ENCODE measurements at places on chromosomes 1 and 21.

DNA sequence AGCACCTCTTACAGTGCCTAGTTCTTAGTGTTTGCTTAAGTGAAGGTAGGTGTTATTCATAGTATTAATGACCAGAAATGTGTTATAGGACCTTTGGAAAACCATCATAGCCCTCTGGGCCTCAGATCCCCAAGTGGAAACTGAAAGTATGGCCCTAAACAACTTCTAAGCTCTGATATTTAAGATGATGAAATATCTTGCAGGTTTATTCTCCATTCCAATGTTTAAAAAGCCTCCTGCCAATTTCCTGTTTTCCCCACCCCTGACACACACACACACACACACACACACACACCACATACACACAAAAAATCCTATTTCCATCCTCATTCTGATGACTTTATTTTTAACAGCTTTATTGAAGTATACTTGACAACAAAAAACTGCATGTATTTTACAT lies 108.2 kb downstream of the DIRAS3 start:
- no peak for DNase-seq

GRCh38 chr1:32001863-32002262 lies 11.8 kb upstream of the KHDRBS1 start:
- DNase-seq: no peak

DNA sequence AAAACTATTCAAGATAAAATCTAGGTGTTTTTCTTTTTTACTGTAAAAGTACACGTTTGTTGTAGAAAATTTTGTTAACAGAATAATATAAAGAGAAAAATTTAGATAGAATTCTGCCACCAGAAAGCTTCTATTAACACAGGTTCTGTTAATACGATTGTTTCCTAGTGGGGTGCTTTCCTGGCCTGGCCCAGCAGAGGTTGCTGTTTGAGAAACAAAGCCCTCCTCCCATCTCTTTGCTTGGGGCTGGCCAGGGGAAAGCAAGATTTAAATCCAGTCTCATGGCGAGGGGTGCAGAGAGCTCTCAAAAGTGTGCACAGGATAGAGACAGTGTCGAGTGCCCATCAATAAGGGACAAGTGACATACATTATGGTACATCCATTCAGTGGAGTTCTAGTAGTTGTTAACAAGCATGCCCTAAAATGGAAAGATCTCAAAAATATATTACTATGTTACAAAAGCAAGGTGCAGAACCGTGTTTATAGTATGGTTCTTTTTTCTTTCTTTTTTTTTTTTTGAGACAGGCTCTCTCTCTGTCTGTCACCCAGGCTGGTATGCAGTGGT lies 14.6 kb upstream of the ACBD3 start:
- DNase-seq: no peak

GRCh38 chr1:75796376-75797272 lies at the start of gene MSH4:
Gene MSH4 (plus strand): TSS chr1:75796882. CDS start chr1:75796986, 104 bp downstream.
- DNase-seq: no peak

GRCh38 chr1:45913183-45913683 lies 109.8 kb downstream of the MAST2 start:
- no peak for DNase-seq

DNA sequence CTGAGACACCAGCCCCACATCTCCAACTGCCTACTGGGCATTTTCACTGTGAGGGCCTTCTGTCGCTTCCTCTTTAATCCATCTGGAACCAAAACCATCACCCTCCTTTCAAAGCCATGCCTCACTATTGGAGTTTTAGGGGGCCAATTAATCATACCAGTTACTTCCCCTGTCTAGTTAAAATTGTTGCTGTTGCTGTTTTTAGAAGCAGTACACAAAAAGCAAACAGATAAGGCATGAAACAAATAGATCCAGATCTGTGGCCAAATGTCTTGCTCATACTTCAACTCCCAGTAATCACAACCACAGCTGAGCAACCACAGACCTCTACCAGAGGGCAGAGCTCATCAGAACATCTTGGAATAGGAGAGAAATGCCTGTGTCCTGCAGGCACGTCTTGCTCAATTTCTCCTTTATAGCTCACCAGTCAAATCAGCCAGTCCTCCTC lies 133.8 kb upstream of the C1orf105 start:
- DNase-seq: no peak

- no peak for DNase-seq
These were observed 14.3 kb downstream of the TTLL10 start for GRCh38 chr1:1187938-1188337.

DNA sequence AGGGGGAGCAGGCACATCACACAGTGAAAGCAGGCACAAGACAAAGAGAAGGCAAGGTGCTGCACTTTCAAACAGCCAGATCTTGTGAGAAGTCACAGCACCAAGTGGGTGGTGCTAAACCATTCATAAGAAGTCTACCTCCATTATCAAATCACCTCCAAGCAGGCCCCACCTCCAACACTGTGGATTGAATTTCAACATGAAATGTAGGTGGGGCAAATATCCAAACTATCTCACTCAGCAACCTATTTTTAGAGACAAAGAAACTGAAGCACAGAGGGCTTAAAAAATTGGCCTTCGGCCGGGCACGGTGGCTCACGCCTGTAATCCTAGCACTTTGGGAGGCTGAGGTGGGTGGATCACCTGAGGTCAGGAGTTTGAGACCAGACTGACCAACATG lies 90.4 kb downstream of the UBE2U start:
- DNase-seq: no peak

DNA sequence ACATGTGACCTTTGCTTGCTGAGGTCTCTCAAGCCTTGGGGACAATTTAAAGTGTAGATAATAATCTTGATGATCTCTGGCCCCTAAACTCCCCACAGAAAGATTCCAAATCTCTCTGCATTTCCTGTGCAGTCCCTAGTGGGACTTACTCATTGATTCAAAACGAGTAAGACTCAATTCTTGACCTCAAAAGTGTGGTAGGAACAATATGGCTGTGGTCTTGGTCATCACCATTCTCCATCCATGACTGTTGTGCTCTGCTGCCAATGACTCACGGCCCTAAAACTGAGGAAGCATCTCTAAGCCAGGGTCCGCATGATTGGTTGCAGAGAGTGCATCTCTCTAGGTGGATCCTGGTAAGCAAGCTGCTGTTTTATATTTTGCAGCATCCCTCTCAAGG lies 268.0 kb downstream of the PTGER3 start:
- no peak for DNase-seq

GRCh38 chr1:156627313-156627880 lies 8.2 kb downstream of the HAPLN2 start:
- no peak for DNase-seq

GRCh38 chr1:86714159-86714558 lies 9.8 kb downstream of the SH3GLB1 start:
- DNase-seq: no peak

DNA sequence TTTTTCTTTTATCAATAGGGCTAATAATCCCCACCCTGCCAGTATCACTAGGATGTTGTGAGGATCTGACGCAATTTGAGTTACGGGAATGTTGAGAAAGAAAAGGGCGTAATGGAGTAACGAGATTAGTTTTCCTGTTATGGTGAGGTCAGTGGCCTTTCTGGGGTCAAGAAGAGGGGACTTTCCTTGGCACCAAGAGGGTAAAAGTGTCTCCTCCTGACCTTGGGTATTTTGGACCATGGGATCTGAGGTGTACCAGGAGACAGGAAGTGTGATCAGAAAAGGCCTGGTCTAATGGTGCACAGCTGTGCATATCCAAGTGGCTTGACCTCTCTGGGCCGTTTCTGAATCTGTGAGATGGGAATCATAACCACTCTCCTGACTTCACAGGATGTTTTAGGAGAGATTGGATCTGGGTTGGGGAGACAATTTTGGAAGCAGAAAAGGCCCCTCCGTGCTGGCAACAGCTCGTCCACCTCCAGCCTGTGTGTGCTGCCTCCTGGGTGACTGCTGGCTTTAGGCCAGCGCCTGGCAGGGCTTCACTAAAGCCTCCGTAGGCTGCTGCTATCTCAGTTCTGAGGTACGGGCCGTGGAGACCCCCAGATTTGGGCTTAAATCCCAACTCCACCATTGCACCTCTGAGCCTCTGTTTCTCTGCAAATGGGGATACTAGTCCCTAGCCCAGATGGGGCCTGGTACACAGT lies 37.1 kb downstream of the ALPL start:
- DNase-seq: no peak

- no peak for DNase-seq
These were observed 1.6 kb downstream of the CD53 start for GRCh38 chr1:110874324-110875215.

DNA sequence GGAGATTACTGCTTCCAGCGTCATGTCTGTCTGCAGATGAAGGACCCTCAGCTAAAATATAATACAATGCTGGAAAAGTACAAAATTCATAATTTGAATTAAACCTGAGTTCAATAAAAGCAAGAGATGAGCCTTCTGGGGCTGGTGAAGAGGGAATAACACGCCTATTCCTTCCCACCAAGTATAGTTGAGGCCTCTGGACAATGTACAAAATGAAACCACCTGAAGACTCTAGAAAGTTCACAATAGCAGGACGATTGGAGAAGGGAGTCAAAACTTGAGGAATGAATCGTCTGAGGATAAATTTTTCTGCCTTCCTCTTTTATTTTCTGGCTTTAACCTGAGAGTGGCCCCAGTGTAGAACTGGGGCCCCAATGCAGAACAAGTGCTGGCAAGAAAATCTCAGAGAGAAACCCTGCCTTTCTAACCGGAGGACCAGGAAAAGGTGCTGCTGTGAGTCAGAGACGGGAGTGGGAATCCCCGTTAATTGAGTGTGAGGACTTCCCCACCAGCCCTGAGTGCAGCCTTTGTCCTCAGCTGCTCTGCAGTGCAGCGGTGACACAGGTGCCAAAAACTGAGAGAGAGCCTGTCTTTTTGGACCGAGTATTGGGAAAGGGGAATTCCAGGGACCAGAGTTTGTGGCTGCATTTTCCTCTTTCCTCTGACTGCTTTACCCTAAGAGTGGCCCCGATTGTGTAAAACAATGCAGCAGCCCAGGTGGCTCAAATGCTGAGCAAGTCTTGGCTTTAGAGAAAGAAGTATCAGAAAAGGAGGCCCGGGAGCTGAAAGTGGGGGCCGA lies 264.9 kb downstream of the DYRK1A start:
- DNase-seq: no peak

GRCh38 chr1:20445956-20446355 lies 40.1 kb downstream of the CAMK2N1 start:
- DNase-seq: no peak

- no peak for DNase-seq
These were observed 216.4 kb downstream of the VAV3 start for GRCh38 chr1:107748531-107748930.

DNA sequence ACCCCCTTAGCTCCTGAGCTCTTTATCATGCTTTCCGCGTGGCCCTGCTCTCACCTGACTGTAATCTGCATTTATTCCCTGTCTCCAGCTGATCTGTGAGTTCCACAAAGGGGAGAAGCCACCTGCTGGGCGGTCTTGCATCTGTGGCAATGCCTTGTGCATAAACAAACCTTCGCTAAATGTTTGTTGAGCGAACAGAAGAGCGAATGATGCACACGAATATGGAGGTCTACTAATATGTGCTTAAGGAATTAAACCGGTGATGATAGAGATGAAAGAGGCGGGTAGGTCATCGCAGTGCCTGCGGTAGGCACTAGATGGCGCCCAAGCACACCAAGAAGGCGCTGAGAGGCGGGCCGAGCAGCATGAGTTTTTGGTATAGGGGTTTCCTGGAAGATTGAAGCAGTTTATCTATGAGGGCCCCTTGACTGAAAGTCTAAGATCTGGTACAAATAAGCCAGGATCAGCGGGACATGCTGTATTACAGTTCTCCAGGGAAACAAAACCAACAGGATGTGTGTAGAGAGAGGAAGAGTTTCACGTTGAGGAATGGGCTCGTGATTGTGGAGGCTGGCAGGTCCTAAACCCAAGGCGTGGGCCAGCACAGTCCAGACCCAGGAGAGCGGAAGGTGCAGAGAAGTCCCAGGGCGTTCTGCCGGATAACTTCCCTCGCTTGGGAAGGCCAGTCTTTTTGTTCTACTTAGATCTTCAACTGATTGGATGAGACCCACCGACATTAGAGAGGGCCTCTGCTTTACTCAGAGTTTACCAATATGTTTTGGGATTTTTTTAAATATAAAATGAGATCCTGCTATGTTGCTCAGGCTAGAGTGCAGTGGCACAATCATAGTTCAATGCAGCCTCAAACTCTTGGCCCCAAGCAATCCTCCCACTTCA lies 34.7 kb downstream of the TOMM20 start:
- peak; percentile 23 for DNase-seq

- DNase-seq: peak; percentile 18
These were observed 16.4 kb downstream of the KCNA10 start for GRCh38 chr1:110502402-110503151.

- no peak for DNase-seq
These were observed 198.3 kb downstream of the CYYR1 start for GRCh38 chr21:26374817-26375216.

DNA sequence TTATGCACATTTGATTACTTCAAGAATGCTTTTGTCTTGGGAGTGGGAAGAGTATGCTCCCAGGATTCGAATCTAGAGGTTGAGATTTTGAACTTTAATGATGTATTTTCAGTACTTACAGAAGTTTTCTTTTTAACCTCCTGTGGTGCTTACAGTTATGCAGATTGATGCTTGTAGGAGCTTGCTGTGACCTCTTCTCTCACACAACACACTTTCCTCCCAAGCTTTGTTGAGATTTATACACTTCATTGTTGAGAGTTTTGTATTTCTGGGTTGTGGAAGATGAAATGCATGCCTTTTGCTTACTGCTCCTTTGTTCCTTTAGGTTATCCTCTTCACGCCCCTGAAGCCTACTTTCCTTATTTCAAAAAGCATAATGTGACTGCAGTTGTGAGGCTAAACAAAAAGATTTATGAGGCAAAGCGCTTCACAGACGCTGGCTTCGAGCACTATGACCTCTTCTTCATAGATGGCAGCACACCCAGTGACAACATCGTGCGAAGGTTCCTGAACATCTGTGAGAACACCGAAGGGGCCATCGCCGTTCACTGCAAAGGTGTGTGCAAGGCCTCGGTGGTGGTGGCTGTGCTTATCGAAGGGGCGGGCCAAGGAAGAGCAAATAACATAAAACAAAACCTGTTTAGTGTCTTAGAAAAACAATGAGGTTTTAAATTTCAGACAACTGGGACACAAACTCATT lies 75.5 kb upstream of the GPR88 start:
- no peak for DNase-seq

GRCh38 chr1:151762941-151763921 lies at the start of gene MRPL9:
Gene MRPL9 (minus strand): TSS chr1:151763496. CDS start chr1:151763479, 17 bp downstream.
- peak; percentile 30 for DNase-seq

DNA sequence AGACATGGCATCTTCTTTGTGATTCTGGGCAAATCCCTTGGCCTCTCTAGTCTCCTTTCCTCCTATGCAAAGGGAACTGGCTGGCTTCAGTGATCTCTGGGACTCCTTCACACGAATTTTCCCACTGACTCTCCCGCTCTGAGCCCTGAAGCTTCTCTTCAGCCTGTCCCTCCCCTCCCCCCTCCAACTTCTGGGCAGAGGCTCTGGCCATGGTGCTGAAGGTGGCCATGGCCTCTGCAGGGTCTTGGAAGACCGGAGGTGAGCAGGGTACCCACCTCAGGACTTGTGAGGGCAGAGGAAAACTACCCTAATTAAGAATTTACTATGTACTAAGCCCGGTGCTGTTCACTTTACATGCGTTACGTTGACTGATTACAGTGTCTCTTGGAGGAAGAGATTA lies 29.4 kb upstream of the POU3F1 start:
- no peak for DNase-seq

Data from SIG-M5 (cell line).